ENCODE measurements at places on chromosomes 5 and 9.
A peak's percentile ranks its signal among the peaks of the same experiment; 100 is the strongest.

DNA sequence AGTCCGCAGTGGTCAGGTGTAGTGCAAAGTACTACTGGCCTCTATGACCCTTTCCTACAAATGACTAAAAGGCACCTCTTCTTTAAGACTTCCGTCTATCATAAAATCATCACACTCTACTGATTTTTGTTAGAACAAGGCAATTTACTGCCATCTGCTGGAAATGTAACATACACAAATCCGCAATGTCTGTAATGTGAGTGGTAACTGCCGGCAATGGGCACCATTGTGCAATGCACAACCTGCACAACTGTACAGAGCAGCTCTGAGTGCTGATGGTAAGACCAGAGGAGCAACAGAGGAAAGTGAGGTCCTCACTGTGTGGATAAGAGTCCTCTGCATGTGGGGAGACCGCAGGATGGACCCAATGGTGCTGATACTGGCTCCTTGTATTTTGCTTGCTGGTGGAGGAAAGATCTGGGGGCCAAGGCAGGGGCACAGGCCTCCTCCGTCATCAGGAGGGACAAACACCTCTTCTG lies 103.7 kb downstream of the ATPSCKMT start:
- peak; percentile 33 for DNase-seq

DNA sequence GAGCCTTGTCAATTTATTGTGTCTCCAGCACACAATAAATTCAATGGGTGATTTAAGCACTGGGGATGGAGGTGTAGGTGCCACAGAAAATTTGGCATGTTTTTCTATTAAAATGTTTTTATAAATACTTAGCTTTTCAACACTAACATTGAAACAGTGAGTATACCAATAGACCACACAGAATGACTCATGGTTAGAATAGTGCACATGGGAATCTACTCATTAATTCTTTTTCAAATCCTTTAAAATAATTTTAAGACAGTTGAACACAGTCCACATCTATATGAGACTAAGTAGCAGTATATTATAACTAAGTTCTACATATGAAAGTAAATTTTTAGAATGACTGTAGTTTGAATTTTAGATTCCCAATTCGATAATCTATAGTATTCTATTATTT lies 67.1 kb downstream of the LNPEP start:
- DNase-seq = no peak

DNA sequence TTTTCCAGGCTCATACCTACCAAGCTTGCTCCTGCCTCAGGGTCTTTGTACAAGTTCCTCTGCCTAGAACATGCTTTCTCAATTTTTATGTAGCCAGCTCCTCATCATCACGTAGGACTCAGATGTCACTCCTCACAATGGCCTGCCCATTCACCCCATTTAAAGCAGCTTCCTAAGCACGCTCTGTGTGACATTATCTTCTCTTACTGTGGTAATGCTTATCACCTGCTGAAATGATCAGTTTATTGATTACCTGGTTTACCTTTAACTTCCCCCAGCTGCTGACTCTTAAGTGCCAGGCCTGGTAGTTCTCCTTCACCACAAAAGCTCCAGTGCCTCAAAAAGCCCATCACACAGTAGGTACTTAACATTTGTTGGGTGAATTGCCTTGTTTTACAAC lies 13.6 kb downstream of the FUBP3 start:
- DNase-seq = no peak

- no peak for DNase-seq
Measured at GRCh38 chr5:137278476-137278875, 220.7 kb downstream of the SPOCK1 start.

DNA sequence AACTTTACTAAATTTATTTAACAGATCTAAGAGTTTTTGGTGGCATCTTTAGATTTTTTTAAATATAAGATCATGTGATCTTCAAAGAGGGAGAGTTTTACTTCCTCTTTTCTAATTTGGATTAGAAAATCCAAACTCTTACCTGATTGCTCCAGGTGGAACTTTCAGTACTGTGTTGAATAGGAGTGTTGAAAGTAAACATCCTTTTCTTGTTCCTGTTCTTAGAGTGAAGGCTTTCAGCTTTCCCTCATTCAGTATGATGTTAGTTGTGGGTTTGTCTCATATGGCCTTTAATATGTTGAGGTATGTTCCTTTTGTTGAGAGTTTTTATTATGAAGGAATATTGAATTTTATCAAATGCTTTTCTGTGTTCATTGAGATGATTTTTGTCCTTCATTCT lies 650.0 kb upstream of the SGCD start:
- no peak for DNase-seq
